NCI-H460 (cell line): ENCODE measurements at places on chromosomes 5 and 9.

DNA sequence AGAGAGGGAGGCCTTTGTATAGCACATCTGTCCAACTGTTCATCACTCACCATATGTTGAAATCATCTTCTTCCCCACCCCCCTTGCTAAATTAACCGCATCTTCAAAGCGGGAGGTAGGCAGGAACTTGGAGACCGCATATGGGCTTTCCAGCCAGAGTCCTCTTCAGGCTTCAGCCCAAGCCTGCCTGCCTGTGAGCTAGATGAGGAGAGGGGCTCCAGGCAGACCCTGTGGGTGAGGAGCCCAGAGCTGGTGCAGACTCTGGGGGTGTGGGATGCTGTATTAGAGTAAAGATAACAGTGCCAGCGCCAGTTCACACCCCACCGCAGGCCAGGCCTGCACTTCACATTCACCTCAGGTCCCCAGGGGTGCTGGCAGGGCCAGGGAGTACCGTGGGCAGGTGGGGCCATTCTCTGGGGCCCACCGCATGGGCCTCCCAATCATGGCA, 16.2 kb downstream of the PRRC2B start:
- no peak for DNase-seq

DNA sequence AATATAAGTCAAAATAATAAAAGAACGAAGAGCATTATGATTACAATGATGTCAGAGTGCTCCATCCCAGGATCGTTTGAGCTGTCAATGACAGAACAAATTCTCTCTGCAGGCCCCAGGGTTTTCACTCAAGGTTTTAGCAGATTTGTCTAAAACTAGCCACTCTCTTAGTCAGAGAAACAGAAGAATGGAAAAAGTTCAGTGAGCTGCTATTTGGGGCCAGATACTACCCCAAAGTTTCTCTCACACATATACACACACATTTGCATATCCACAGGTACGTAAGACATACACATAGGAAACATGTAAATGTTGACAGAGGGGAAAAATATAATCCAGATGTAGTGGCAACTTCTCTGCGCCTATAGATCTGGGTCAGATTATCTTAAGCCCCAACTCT, 76.3 kb upstream of the SEMA6A start:
- DNase-seq = no peak

GRCh38 chr5:135569755-135570452, 8.9 kb downstream of the CXCL14 start:
- peak; percentile 49 for DNase-seq

GRCh38 chr5:56656846-56657726, 158.3 kb upstream of the MAP3K1 start:
- no peak for DNase-seq

DNA sequence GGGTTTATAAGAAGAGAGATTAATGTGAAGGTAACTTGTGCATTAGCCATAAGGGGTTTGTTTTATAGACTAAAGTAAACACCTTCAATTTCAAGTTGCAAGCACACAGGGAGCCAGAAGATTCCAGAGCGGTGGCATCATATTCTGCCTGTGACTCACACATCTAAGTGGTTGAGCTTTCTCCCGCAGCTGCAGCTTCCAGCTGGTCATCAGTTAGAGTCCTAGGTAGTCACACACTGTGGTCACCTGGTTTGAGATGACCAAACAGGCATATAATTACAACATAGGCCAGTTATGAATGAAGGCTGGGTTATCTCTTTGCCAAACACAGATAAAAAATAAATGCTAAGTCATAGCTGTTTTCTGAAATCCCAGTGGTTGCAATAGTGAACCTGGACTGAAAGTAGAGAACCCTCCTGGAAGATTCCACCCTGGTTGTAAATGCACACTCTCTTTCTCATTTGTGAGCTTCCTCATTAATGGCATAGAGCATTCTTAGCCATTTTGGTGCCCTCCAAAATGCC, 171.3 kb downstream of the GDNF start:
- DNase-seq = peak; percentile 80

- no peak for DNase-seq
Observed at GRCh38 chr5:1753490-1753889, 46.1 kb downstream of the MRPL36 start.

- DNase-seq = peak; percentile 53
Observed at GRCh38 chr5:132677191-132677590, 3.4 kb downstream of the IL4 start.

GRCh38 chr5:170638454-170639220, 134.8 kb downstream of the KCNIP1 start:
- peak; percentile 57 for DNase-seq

GRCh38 chr5:167908606-167909005, 382.8 kb upstream of the WWC1 start:
- no peak for DNase-seq

- no peak for DNase-seq
Observed at GRCh38 chr5:17346811-17347210, 129.4 kb downstream of the BASP1 start.

DNA sequence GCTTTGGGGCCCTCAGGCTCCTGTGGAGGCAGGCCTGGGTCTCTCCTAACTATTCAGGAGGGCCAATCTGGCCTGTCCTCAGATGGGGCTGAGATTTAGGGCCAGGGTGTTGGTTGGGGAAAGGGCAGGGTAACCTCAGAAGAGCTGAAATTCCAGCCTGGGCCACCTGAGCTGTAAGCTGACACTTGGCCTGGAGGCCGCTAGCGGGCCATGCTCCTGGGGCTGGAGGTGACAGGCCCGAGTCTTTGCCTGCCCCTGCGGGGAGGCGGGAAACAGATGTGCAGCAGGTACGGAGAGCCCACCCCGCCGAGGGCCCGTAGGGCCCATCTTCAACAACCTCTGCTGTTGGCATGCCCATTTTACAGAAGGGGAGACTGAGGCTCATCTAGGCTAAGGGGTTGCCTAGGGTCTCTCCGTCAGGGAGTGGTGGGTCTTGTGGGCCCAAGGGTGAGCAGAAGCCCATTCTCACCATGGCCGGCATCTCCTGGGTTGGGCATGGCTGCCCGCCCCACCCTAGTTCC, 69.5 kb downstream of the RXRA start:
- no peak for DNase-seq

GRCh38 chr5:151734064-151734408, 24.4 kb downstream of the ATOX1 start:
- DNase-seq = no peak
